ENCODE measurements at places on chromosomes 5 and 9.

DNA sequence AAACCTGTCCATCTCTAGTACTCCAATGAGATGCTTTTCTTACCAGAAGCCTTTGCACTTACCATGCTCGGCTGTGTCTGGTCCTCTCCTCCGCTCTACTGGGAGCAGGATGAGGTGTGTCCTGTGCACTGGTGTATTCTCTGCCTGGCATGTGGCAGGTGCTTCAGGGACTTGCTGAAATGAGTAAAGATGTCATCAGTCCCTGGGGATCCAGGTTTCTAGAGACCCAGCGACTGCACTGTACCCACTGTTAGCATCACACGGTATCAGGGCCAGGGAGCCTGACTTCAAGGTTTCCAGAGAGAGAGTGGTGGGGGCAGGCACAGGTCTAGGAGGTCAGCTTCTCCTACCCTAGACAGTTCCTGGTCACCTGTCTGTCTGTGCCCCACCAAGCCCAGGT, 10.5 kb downstream of the PTTG1 start:
- DNase-seq = no peak

- DNase-seq = no peak
Measured at GRCh38 chr5:129511291-129511690, 51.2 kb downstream of the ADAMTS19 start.

- DNase-seq = no peak
Measured at GRCh38 chr5:13533833-13534232, 410.7 kb downstream of the DNAH5 start.

- no peak for DNase-seq
Measured at GRCh38 chr5:73902327-73903051, 276.5 kb downstream of the ARHGEF28 start.

- DNase-seq = no peak
Measured at GRCh38 chr5:136200761-136201160, 7.8 kb upstream of the SMIM32 start.

DNA sequence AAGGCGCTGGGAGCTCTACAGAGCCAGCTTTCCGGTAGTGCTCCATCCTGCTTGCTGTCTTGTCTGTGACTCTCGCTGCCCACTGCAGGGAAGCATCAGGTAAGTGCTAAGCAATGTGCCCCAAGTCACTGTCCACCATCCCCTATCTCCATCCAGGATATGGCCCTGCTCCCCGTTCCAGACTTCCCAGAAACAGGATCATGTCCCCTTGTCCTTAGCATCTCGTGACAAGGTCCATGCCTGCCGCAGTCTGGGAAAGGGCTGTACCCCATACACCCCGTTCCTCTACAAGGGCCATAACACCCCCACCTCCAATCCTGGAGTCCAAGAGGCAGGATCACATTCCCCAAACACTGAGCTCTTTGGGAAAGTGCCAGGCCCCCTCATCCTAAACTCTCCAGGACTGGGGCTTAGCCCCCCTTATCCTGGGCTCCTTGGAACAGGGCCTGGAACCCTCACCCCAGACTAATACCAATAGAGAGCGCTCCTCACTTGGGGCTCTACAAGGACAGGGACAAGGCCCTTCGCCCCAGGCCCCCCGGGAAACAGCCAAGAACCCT, 566 bp downstream of the RPP25L start:
- DNase-seq = no peak

DNA sequence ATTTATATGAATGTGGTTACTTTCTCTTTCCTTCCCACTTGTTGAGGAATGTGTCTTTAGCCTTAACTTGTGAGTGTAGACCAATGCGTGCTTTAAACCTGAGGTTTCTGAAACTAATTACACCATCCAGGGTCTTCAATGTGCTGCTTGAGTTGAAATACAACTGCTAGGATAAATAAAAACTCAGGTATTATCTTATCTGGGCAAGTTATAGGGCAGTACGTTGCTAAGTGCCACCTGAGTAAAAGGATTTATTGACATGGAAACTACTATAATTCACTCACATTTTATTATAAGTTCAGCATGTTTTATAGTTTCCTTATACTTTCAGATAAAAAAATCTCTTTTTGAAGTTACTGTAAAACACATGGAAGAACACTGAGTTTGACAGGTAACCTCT, 1136.8 kb upstream of the NUDT12 start:
- no peak for DNase-seq

DNA sequence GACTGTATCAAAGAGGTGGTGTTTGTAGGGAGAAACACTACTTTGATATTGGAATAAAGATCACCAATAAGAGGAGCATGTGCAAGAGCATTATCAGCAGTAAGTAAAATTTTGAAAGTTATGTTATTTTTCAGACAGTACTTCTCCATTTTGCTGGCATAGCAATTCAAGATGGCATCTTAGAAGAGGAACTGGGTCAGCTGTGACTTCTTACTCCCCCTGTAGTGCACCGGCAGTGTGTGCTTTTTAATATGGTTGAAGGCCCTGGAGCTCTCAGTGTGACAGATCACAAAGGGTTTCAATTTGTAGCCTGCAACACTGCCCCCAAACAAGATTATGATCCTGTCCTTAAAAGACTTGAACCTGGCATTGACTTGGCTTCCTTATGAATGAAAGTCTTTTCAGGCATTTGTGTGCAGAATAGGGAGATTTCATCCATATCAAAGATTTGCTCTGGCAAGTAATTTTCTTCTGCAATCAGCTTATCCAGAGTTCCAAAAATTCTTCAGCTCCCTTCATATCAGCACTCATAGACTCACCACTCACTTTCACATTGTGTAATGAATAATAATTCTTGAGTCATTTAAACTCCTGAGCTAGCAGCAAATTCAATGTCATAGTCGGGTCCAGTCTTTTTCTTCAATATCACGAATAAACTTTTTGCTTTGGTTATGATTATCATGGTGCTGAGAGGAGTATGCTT, 105.7 kb upstream of the MAMDC2 start:
- DNase-seq = no peak

GRCh38 chr5:148996270-148996669, 66.6 kb downstream of the SH3TC2 start:
- no peak for DNase-seq

GRCh38 chr5:106797996-106798395, 872.7 kb downstream of the EFNA5 start:
- no peak for DNase-seq

DNA sequence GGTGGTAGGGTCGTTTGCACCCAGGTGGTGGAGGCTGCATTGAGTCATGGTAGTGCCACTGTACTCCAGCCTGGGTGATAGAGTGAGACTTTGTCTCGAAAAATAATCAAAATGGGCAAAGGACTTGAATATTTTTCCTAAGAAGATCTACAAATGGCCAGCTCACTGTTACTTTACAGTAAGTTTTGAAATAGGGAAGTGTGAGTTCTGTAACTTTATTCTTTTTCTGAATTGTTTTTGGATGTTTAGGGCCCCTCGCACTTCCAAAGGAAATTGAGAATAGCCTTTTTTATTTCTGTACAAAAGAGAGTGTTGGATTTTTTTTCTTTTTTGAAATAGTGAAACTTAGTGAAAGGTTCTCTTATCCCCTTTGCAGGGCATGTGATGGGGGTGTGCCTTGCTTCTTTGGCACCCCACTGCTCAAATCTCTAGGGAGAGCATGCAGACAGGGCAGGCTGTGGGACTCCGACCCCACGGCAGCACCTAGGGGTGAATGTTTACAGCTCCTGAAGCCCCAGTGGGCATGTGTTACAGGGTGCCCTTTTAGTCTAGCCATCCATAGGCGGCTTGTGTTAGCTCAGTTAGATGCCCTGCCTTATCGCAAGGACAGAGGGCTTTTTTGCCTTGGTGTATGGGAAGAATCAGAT, 33.3 kb downstream of the GPBP1 start:
- DNase-seq = no peak

- no peak for DNase-seq
Measured at GRCh38 chr5:43839218-43839617, 236.2 kb downstream of the NNT start.

GRCh38 chr5:147734894-147735293, 47.6 kb downstream of the JAKMIP2 start:
- no peak for DNase-seq

Measured in stimulated activated CD4-positive, alpha-beta T cell treated with anti-CD3 and anti-CD28 coated beads, Interleukin-12 subunit alpha, Interleukin-12 subunit beta, amount 100 ng/mL, for 4 hours (primary cell).